ENCODE measurements at places on chromosomes 2 and 18.
A peak's percentile ranks its signal among the peaks of the same experiment; 100 is the strongest.

- DNase-seq, result no peak
Observed at GRCh38 chr2:7379799-7380198, 462.6 kb downstream of the RNF144A start.

DNA sequence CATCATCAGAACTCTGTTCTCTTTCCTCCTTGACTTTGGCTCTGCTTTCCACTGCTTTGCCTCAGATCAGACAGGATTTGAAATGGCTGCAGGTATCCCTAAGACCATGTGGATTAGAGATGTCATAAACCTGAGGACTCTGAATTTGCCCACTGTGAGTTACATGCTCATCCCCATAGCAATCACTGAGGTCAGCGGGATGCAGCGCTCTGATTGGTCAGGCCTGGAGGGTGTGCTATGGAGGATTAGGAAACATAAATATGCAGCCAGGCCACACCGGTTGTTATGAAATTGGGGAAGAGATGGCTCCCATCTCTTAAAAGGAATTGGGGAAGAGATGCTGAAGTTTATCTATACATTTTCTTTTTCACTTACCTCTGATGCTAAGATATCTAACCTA, 73.7 kb upstream of the DNAJC10 start:
- peak; percentile 31 for DNase-seq

DNA sequence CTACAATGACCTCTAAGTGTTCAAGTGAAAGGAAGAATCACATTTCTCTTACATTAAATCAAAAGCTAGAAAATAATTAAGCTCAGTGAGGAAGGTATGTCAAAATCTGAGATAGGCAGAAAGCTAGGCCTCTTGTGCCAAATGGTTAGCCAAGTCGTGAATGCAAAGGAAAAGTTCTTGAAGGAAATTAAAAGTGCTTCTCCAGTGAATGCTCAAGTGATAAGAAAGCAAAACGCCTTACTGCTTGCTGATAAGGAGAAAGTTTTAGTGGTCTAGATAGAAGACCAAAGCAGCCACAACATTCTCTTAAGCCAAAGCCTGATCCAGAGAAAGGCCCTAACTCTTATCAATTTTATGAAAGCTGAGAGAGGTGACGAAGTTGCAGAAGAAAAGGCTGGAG, 932.3 kb upstream of the ACVR2A start:
- DNase-seq, result no peak

- no peak for DNase-seq
Observed at GRCh38 chr18:79698668-79699335, 19.2 kb downstream of the CTDP1 start.

DNA sequence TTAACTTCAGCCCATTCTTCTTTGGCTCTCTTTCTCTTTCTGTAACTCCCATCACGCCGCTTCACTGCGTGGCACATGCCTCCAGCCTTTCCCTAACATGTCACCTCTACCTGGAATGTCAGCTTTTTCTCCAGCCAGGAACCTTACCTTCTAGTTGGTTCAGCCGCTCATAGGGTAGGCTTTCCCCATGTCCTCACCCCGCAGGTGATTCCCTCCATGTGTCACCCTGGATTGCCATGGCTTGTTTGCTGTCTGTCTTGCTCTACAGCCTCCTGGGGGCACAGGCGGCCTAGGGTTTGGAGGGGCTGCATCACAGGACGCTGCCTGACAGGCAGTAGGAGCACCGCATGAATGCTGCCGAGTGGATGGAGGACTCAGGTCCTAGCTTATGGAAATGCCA, 39.2 kb downstream of the ARHGEF4 start:
- DNase-seq, result no peak

DNA sequence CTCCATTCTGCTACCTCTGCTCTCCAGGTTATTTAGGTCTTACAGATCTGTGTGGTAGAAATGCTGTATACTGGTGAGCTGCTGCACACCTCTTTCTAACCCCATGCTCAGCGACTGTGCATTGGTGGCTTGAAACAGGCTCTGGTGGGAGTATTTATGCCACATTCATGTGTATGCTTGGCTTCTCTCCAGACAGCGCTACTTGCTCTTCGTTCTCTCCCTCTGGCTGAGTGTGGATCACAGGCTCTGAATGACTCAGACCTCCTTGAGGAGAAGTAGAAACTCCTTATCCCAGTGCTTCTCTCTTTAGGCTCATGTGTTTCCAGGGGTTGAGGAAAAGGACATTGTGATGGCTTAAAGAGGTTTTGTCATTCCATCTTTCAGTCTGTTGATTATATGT, 54.9 kb downstream of the FHOD3 start:
- no peak for DNase-seq

GRCh38 chr2:136008205-136008865, 22.9 kb upstream of the DARS1 start:
- no peak for DNase-seq

- no peak for DNase-seq
Observed at GRCh38 chr18:77969972-77970371, 720.3 kb downstream of the GALR1 start.

DNA sequence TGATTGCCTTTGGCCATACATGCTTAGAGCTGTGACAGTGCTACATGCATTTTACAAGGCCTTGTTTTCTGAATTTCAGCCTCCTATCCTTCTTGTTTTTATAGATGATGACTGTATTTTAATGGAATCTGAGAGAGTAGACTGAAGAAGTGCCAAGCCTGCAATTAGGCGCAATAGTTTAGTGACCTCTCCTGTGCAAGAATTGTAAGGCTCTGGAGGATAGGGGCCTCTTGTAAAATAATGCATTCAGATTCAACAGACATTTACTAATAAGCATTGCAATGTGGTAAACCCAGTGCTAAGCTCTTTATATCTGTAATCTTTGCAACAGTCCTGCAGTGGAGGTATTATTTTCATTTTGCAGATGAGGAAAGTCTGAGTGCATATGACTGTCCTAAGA, 105.5 kb downstream of the TDRD15 start:
- DNase-seq, result no peak

DNA sequence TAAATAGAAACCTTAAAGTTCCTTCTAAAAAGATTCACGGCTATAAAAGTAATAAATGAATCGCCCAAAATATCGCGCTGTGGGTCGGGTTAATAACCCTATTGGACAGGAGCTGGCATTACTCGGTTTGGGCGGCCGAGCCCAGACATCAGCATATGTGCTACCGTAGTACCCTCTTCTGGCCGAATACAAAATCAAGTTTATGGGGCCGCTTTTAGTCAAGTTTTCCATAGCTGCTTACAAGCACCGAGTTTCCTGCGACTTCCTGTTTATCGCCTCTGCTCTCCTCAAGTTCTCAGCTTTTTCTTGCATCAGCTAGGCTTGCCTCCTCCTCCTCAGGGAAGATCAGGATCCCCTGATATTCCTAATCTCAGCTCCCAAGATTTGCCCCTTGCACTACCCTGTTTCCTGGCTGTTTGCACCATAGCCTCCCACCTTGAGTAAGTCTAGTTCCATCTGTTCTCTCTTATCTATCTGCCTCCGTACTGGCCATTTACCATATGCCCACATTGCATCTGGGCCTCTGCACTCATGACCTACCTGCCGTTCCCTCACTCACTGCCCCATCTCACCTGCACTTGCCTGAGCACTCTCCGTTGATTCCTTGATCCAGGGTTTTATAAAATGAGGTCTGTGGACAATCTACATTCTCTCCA, 56.1 kb downstream of the SLC35F5 start:
- DNase-seq, result peak; percentile 56

DNA sequence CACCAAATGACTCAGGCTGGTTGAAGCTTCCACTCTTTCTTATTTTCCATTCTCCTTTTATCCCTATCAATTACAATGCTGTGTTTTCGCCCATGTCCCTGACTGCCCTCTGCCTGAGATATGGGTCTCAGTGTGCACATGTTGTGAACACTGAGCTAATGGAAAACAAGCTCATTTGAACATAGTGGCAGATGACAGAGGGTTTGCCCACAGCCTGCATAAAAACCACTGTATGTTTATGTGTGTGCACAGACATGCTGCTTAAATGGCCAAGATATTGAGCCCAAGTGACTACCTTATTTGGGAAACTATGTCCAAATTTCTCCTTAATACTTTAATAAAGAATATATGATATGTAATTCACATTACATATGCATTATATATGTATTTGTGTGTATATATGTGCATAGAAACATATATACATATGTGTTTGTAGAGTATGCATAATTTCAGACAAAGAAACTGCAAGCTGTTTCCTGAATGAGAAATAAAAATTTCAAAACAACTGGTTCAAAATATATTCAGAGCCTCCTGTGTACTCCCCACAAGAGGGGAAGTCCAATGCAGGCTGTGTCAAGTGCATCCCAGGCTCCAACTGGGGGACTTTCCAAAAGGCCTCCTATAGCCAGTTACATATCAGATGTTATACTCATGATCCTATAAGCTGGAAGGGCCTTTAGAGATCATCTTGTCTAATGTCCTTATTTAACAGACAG, 92.7 kb upstream of the CD302 start:
- DNase-seq, result no peak

DNA sequence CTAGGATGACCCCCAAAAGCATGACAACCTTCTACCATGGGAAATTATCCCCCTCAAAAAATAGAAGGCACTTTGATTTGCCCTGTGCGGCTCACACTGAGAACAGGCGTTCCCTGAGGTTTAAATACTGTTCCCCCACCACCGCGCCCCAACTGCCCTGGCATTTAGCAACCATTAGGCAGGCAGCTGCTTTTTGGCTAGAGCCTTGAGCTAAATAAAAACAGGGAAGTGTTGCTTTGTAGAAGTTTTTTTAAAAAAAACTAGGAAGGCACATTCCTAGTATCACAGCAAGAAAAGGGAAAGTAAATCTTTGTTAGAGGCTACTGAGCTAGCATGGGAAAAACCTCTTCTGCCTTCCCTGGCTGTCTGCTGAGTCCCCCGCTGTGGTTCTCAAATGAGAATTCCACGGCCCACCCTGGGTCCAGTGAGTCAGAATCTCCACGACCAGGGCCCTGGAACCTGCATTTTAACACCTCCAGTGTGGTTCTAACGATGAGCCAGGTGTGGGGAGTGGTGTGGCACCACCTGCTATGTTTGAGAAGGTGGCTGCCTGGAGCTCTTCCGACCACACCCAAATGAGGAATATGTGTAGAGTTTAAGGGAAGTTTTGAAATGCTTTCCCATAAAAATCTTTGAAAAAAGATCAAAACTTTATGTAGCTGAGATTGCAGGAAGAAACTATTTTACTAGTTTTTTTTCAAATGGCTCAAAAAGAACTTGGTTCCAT, 66.4 kb downstream of the VIT start:
- DNase-seq, result no peak

GRCh38 chr2:8676921-8677645, 4.8 kb upstream of the ID2 start:
- DNase-seq, result peak; percentile 67

- DNase-seq, result no peak
Observed at GRCh38 chr2:13711154-13711553, 921.4 kb upstream of the LRATD1 start.

DNA sequence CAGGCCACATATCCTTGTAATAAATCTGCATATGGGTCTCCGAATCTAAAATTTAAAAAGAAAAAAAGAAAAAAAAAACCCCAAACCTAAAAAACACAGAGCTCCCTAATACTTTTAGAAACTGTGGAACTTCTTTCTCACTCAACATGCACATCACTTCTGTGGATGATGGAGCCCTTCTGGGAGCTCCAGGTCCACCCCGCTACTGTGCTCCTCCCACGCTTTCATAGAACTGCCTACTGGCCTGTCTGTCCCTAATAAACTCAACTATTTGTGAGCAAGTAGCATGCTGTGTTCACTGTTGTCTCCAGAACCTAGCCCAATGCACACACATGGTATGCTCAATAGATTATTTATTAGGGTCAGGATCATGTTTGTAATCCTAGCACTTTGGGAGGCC, 83.1 kb upstream of the FZD5 start:
- DNase-seq, result no peak

DNA sequence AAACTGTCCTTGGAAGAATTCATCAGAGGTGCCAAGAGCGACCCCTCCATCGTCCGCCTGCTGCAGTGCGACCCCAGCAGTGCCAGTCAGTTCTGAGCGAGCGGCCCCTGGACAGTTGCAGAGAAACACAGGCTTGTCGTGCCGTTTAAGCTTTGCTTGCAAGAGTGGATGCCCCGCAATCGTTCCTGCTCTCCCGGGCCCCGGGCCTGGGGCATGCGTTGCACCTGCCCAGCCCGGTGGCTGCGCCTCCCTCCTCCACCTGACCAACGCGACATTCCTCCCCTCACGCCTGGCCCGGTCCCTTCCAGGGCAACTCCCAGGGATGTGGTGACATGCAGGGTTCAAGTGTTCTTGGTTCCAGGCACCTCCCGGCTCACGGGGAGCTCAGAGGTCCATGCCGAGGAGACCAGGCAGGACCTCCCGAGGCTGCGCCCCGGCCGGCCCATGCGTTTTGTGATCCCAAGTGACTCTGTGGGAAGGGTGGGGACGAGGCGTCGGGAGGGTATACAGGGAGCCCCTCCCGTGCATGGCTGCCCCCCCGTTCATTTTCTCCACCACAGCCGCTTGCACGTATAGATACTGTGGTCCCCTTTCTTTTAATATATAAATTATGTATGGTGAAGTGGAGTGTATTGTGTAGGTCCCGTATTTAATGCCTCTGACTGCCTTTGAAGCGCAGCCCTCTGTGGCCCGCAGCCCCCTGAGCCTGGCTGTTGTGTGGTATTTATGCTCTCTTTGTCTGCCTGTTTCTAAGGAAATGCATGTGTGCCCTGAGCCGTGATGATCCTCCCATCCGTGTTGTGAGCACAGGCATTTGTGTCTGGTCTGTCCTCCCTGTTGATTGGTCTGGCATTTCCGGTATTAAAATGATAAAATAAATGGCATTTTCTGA, 21.2 kb downstream of the ODC1 start:
- no peak for DNase-seq

- DNase-seq, result no peak
Observed at GRCh38 chr2:16120591-16121180, 180.3 kb downstream of the MYCN start.

DNA sequence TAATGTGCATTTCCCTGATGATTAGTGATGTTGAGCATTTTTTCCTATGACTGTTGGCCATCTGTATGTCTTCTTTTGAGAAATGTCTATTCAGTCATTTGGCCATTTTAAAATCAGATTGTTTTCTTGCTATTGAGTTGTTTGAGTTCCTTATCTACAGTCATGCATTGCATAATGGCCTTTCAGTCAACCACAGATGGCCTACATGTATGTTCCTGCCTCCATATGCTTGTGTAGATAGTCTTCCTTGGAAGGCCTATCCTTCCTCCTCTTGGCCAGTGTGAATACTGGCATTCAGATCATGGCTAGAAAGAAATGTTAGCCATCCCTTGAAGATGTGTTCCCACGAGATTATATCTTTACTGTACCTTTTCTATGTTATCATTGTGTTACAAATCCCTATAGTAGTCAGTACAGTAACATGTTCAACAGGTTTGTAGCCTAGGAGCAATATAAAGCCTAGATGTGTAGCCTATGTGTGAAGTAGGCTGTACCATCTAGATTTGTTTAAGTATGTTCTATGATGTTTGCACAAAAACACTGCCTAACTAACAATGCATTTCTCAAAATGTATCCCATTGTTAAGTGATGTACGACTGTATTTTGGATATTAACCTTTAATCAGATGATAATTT, 65.6 kb upstream of the CD302 start:
- no peak for DNase-seq

GRCh38 chr2:55772109-55772980, 78.7 kb upstream of the PNPT1 start:
- DNase-seq, result no peak
